ENCODE measurements at places on chromosomes 5 and 9.

- no peak for DNase-seq
These were observed 121.9 kb downstream of the LPAR1 start for GRCh38 chr9:110916403-110916802.

- no peak for DNase-seq
These were observed 264.1 kb downstream of the CD180 start for GRCh38 chr5:66932457-66932856.

GRCh38 chr5:154647761-154648145, 107.4 kb upstream of the LARP1 start:
- DNase-seq = no peak

- DNase-seq = no peak
These were observed 90.5 kb upstream of the DNAH5 start for GRCh38 chr5:14034963-14035362.

DNA sequence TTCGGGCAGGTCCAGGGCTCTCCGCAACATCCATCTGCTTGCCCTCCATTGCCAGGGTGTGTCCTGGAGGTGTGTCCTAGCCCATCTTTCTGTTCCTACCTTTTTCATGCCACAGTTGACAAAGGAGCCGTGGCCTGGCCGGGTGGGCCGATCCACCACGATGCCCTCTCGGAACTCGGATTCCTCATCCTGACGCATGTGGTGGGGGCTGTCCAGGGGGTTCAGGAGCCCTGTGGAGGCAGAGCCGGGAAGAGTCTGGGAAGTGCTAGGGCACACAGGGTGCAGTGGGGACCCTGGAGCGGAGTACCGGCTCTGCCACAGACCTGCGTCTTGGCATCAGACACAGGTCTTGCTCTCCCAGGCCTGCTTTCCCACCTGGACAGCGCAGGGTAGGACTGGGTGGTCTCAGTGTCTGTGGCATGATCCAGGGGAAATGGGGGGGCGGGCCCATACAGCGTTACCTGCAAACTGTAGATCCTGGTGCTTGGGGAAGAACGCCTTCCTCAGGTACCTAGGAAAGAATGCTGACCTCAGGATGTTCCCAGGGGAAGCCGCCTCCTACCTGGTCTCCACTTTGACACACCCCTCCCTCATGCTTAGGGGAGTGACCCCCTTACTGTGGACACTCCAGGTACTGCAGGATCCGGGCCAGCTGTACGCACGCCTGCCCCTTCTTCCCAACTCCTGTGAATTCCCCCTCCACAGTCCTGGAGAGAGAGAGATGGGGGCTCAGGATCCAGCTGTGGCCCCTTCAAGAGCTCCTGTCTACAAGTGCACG, 3.5 kb downstream of the SPOUT1 start:
- no peak for DNase-seq

GRCh38 chr9:87612536-87612935, 113.4 kb upstream of the CTSL start:
- no peak for DNase-seq

DNA sequence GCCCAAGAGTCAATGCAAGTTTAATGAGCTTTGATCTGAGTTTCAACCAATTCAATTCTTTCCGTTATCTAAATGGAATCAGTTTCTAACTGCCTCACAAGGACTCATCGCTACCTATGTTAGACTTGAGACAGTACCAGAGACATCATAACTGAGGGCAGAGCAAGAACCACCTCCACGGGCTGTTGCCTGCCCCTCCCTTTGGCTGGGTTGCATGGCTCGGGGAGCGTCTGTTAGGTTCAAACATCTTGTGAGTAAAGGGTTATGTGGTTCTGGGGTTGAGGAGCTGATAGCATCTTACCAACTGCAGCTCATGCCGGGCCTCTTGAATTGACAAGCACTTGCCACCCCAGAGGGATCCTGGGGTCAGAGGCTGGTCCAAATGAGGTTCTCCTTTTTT, 457.9 kb downstream of the ENC1 start:
- DNase-seq = no peak

GRCh38 chr5:144691936-144692335, 521.3 kb downstream of the KCTD16 start:
- no peak for DNase-seq

- DNase-seq = no peak
These were observed 129.3 kb downstream of the ENTREP1 start for GRCh38 chr9:69454321-69454720.

DNA sequence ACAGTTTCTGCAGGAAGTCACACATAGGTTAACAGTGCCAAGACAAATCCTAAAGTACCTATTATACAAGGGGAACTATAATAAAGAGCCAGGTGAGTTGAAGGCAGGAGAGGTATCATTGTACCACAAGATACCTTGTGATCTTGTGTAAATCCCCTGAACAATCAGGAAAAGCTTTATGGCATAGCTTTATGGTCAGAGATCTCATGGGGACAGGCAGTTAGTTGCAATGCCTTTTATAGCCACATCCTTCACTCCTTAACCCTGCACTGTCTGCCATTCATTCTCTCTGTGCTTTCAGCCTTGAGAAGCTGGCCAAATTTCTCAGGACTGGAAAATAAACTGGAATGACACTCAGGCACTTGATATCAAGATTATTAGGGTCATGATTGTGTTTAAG, 97.0 kb downstream of the GHR start:
- no peak for DNase-seq

- DNase-seq = no peak
These were observed 33.1 kb downstream of the RPS23 start for GRCh38 chr5:82244854-82245635.

- DNase-seq = no peak
These were observed at the start of gene RNF38 for GRCh38 chr9:36399980-36400331. Gene RNF38, minus strand, starts transcription at chr9:36400269. Its CDS starts 161 bp downstream, at chr9:36400108.
